ENCODE measurements at places on chromosomes 3 and 15.

- no peak for DNase-seq
These were observed 290.4 kb upstream of the CTDSPL start for GRCh38 chr3:37571269-37571668.

DNA sequence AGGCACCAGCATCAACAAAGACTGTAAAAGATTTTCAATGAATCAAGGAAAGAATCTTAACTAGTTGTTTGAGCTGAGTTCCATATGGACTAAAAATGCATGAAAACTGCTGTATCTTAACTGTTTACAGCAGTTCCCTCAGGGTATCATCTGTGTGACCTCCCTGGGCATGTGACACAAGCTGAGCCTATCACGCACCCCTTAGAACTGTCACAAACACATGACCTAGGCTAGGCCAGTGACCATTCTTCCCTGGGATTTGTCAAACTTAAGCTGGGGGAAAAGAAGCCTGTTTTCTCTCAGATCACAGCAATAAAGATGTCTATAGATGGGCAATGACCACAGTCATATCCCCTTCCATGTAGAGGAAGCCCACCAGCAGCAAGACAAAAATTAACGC, 35.7 kb downstream of the IGF2BP2 start:
- DNase-seq, result no peak

DNA sequence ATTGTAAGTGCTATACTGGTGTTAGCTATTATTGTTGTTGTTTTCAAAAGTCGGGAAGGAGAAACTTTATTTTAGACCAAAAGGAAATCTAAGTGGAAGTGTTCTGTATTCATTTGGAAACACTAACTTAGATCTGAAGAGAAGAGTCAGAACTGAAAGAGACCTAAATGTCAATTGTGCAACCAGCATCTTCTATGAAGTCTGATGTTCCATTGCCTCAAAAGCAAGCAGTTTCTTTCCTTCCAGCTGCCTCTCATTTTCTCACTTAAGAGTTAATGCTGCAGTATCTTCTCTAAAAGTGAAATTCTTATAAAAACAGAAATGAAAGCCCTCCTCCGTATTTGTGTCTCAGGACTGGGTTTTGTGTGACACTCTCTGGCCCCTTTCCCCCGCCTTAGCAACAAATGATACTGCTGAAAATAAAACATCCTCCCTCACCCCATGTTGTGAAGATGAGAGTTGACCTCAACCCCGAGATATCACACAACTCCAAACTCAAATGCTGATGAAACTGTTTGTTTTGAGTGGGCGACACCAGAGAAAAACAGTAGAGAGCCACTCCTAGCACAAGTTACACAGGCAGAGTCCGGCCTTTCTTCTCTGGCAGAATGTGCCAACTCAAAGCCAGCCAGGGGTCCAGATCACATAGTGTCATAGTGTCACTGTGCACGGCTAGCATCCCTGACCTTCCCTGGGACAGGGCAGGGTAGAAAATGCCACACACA, 48.9 kb downstream of the GLDN start:
- no peak for DNase-seq

- no peak for DNase-seq
These were observed 8.4 kb upstream of the FOXB1 start for GRCh38 chr15:59995568-59996297.

- no peak for DNase-seq
These were observed 401.9 kb upstream of the ROBO2 start for GRCh38 chr3:76638006-76638405.

- DNase-seq, result no peak
These were observed 7.1 kb downstream of the SEMA3F start for GRCh38 chr3:50162034-50162883.

DNA sequence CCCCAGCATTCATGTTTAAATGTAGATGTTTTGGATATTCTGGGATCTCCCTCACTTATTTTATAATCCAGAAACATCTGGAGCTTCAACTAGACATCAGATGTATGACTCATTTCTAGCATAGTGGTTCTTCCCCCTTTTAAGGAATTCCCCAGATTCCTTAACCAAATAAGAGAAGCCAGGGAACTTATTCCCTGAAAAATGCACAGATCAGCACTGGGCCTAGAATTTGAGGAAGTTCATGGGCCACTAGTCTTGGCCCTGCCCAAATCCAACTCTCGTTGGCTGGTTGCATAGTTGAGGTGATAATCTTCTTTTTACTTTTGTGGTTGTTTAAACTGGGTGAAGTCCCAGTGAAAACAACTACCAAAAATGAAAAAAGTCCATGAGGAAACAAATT, 20.4 kb downstream of the RARRES1 start:
- peak; percentile 44 for DNase-seq

DNA sequence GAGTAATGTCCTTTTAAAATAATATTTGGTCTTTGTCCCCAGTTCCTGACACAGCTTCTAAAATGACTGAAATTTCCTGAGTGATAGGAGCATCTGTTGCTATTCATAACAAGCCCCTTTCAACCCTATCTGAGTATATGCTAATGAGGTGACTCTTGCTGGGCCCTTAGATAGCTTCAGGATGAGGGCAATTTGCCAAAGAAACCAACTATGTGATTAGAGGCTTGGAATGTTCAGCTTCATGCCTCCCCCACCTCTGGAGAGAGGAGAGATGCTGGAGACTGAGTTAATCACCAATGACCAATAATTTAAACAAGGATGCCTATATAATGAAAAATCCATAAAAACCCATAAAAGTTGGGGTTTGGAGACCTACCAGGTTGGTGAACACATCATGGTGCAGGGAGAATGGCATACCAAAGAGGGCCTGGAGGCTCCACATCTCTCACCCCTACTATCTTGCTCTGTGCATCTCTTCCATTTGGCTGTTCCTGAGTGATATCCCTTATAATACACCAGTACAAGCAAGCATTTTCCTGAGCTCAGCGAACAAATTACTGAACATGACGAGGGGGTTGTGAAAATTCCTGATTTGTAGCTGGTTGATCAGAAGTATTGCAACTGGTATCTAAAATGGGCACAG, 189.2 kb downstream of the ECT2 start:
- DNase-seq, result peak; percentile 78

DNA sequence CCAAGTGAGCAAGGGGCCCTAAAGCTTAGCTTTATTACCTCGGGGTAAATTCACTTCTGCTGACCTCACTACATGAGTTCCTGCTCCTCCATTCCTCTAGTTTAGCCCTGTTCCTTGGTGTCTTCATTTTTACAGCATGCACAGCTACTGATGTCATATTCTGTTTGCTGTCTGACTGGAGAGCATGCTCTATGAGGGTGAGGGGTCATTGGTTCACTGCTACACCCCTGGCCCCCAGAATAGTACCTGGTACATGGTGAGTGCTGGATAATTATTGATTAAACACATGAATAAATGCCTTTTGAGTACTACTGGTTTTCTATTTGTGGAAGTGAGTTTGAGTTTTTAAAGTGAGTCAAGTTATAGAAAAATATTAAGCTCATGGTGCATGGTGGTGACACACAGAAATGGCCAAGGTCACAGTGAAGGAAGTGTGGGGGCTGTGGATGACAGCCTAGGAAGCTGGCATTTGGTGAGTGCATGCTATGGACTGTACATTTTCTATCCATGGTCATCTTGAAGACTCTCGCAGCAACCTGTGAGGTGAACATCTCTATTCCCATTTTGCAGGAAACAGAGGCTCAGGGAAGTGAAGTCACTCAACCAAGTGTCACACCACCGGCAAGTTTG, 34.0 kb downstream of the RPLP1 start:
- no peak for DNase-seq

DNA sequence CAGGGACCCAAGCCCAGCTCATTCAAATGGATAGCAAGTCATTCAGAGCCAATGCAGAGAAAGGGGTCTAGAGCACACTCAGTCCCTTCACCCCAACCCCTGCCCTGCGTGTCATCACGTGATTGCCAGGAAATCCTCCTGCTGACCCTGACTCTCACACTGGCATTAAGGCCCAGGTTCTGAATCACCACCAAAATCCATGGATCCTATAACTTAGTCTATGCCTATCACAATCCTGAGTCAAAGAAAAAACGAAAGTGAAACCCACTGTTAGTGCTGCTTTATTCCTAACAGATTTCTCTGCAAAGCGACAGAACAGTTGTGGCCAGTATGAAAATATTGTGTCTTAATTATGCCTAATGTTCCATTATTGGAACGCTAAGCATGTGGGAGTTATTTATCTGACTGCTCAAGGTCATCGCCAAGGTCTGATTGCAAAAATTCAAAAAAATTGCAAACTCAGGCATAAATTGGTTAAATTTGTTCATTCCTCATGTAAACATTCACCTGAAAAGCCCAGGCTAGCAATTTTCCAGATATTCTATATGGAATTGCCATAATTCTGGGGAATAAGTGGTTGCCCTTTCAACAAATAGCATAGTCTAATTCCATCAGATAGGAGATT, 108.7 kb upstream of the EIF1B start:
- no peak for DNase-seq

- no peak for DNase-seq
These were observed 1.6 kb upstream of the SIAH2 start for GRCh38 chr3:150764566-150764965.

DNA sequence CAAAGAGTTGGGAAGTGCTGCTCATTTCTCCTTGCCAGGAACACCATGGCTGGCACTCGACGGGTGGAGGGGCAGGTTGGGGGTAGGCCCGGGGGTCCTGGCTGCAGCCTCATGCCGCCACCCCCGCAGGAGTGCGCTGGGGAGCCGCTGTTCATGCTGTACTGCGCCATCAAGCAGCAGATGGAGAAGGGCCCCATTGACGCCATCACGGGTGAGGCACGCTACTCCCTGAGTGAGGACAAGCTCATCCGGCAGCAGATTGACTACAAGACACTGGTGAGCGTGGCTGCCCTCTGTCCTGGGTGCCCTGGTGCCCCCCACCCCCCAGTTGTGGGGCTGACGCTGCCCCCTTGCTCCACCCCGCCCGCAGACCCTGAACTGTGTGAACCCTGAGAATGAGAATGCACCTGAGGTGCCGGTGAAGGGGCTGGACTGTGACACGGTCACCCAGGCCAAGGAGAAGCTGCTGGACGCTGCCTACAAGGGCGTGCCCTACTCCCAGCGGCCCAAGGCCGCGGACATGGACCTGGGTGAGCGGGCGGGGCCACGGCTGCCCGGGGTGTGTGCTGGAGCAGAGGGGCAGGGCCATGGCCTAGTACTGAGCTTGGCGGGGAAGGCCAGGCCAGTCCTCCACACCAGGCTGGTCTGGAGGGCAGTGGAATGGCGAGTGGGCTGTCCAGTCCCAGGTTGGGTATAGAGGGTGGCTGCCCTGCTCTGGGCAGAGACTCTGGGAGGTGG, 45.1 kb downstream of the PLXNA1 start:
- DNase-seq, result no peak

DNA sequence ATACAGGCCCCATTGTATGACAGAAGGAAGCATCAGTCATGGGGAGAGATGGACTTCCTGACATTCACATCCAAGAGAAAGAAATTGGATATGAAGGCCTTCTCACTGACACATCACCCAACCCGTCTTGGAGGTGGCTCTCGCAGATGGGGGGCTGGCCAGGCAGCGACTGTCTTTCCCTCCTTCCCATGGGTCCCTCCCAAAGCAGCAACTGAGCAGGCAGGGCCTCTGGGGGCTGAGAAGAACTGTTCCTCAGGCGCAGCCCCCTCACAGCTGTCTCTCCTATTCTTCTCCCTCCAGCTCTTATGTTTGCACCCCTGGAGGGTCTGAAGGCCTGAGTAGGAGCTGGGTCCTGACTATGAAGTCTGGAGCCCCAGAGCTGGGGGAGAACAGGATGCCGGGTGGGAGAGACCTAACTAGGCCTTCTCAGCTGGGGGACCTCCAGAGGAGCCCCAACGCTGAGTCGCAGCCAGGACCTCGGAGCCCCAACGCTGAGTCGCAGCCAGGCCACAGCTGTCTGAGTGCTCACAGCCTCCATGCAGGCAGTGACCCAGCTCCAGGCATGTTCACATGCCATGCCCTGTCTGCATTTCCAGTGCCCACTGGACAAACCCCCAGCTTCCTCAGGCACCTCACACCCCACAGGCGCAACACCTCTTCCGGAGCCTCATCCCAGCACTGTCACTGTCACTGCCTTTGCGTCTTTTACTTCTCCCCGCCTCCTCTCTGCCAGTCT, 29.6 kb downstream of the UMPS start:
- DNase-seq, result no peak
